ENCODE measurements at places on chromosomes 16 and 17. TPM values are rescaled to one million over a fixed set of nuclear protein-coding genes. Genes with fewer than 3 reads are reported as not detected.
A peak's percentile ranks its signal among the peaks of the same experiment; 100 is the strongest.

Gene ST6GALNAC1
- polyA plus RNA-seq, result not detected

Gene AHSP
- polyA plus RNA-seq, result not detected

GRCh38 chr16:528111-529011 lies 849 bp downstream of the CAPN15 start:
- H3K4me3 ChIP-seq, result peak overlapping the region; percentile 96
- peak overlapping the region; percentile 91 for H3K27ac ChIP-seq

GRCh38 chr17:77723909-77724875 lies 234.3 kb upstream of the TNRC6C start:
- H3K4me1 ChIP-seq, result no peaks in the 10 kb centered on the region
- DNase-seq, result peak; percentile 8
- H3K27ac ChIP-seq, result no peak overlapping the region
- H3K27me3 ChIP-seq, result no peaks in the 10 kb centered on the region
- H3K4me3 ChIP-seq, result no peak overlapping the region

DNA sequence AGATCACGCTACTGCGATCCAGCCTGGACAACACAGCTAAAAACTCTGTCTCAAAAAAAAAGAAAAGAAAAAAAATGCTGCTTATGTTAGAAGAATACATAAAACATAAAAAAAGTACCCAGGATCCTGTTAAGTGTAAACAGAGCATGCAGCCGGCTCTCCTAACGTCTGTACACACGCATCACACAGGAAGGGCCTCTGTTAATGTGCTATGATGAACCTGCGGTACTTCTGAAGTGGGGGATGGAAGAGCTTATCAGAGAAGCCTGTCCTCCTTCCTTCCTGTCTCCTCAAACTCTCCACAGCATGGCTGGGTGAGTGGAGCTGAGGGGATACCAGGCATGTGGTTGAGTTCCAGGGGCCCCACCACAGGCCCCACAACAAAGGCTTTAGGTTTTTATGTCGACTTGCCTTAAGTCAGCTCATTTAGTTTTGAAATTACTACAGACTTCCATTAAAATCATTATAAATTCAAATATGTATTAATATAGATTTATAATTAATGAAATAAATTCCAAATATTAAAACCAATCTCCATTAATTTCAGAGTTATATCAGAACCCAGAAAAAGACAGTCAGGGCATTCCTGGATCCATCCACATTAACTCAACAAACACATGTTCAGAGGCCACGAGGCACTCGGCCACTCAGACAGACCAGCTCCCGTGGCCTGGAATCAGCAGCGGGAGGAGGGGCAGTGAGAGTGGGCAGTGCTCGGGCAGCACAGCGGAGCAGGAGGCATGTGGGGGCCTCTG lies 11.7 kb downstream of the CCDC57 start:
- H3K27me3 ChIP-seq, result no peaks in the 10 kb centered on the region
- DNase-seq, result no peak
- H3K4me3 ChIP-seq, result no peak overlapping the region
- H3K4me1 ChIP-seq, result peaks cover 9% of the 10 kb centered on the region

Data from GM12878 (cell line).